ENCODE measurements at places on chromosomes 3 and 15.

DNA sequence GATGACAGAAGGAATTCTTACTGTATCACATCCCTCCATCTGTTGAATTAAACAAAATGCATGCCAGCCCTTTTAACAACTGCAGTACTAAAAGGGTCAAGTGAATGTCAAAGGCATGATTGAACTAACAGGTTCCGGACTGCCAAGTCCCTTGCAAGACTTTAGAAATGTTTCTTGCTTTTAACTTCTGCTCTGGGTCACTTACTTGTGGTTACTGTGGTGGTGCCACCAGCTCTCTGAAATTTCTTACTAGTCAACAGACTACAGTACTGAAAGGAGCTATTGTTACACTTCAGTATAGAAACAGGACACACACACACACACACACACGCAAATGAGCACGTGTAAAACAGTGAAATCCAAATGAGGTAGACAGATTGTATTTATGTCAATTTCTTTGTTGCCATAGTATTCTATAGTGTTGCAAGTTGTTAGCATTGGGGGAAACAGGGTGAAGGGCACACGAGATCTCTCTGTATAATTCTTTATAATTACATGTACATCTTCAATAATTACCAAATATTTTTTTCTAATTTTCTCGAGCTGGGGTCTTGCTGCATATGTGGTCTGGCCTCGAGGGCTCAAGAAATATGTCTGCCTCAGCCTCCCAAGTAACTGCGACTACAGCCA lies 79.9 kb upstream of the SLC25A26 start:
- no peak for DNase-seq

DNA sequence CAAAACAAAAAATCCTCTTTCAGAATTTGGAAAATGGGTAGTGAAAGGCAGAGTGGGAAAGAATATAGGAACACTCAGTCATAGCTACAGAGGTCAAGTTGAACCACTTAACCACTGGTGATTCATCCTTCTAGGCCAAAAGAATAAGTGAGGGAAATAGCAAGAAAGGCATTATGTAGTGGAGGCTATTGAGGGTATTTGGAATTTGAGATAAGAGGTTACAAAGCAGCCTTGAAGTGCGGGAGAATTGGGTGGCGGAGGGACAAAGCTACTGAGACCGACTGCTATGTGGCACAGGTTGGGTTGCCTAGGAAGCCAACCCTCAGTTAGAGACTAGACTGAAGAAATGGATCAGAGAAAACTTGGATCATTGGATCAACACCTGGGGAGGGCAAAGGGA lies 109.5 kb downstream of the SYNPR start:
- DNase-seq, result peak; percentile 37

GRCh38 chr3:113552851-113553250 lies 20.5 kb downstream of the SIDT1 start:
- DNase-seq, result no peak

DNA sequence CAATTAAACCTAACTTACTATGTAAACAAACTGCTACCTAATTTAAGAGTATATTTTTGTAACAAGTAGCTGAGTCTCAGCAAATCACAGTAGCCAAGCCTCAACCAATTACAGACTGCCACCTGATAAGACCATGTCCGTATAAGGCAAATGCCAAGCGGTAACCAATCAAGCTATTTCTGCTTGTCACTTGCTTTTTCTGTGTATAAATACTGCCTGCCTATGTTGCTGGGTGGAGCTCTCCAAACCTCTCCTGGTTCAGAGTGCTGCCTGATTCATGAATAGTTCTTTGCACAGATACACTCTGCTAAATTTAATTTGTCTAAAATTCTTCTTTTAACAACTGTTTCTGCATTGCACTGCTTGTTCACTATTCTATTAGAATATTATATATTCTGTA lies 42.6 kb downstream of the ZNF148 start:
- DNase-seq, result no peak

DNA sequence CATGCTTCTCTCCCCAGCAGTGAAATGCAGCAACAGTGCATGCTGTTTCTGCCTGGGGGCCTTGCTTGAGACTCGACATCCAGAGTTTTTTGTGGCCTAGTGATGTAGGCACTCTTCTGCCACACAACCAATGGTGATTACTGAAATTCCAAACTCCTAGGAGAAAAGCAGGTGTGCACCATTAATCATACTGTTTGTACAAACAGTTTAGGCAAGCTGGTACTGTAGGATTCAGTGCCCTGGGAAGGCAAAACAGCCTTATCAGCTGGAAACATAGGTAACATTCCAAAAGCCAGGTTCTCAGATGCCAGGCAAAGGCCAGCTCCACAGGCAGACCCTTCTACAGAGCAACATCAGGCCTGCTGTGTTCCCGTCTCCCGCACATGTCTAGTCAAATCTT lies 17.5 kb upstream of the RBP1 start:
- no peak for DNase-seq

DNA sequence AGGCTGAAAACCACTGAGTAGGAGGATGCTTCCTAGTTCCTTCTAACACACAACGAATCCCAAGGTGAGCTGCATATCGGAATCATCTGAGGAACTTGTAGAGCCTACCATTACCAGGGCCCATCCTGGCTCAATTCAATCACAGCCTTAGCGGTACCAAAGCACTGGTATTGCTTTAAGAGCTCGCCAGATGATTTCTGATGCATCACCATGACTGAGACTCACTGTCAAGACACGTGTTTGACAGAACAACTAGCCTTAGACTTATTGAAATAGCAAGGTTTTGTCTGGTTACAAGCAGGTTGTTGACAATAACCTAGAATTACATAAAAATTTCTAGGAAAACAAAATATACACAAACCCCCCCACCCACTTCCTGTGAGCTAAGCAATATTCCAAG lies 68.5 kb downstream of the CBLB start:
- no peak for DNase-seq

DNA sequence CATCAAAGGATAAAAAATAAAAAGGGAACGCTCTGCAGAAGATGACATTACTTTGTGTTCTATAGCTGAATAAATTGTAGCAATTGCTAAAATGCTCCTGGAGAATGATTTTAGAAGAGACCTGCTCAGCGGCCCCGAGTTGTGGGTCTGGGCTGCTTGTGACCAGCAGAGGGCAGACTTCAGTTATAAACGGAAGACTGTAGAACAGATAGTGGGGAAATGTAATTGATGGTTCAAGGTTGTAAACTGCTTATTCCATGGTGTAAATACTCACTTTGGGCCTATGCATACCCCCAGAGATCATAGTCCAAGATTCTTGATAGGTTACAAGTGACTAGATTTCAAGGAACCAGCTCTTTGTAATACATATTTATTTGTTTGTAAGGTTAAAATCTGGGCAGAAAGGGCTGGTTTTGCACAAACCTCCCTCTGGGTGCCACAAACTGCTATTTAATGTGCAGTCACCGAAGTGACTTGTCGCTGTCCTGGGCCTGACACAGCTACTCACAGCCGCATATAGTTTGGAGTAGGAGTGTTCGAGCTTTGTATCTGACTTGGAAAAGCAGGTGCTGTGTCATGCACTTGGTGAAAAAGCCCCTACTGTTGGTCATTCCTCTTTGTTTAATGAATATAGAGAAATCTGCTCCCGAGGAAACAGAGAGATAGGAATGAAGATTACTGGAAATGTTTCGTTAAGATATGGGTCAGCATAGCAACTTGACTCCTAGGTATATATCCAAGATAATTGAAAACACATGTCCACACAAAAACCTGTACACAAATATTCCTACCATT lies 34.7 kb upstream of the NDUFB4 start:
- no peak for DNase-seq

- no peak for DNase-seq
Observed at GRCh38 chr3:195738274-195739044, 17.7 kb downstream of the MUC20 start.

- no peak for DNase-seq
Observed at GRCh38 chr3:185764980-185765370, 59.9 kb downstream of the IGF2BP2 start.

- DNase-seq, result no peak
Observed at GRCh38 chr15:94098921-94099573, 132.3 kb upstream of the MCTP2 start.

DNA sequence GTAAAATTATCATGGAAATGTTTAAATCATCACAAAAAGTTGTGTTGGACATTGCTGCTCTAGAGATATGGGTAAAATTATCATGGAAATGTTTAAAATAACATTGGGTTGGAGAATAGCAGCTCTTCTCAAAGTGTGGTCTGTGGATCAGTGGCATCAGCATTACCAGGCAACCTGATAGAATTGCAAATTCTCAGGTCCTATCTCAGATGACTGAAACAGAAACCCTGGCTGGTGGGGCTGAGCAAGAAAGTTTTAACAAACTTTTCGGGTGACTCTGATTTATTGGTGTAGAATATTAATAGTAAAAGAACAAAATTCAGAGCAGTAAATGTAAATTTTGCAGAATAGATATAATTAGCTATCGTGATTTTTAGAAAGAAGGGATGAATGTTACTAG lies 28.9 kb downstream of the NXPE3 start:
- no peak for DNase-seq

DNA sequence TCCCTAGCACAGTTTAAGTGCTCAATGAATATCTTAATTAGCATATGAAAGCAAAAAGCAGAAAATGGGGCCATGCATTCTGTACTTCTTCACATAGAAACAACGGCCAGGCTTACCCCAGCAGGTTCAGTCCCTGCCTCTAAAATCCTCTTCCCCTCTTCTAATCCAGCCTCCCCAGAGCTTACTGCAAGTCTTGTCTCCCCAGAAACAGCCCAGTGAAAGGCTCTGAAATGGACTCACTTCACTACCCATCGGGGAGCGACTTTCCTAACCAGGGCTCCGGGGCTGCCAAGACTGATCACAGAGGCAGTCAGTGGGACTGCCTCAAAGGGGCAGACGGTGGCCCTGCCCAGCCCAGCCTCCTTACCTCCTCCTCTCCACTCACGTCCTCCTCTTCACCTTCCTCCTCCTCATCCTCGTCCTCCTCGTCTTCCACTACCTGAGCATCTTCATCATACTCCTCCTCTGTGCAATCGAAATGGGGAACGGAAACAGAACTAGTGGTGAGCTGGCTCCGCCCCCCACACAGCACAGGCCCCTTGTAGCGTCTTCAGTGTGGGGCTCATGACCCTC lies 38.0 kb downstream of the ANP32A start:
- DNase-seq, result no peak

DNA sequence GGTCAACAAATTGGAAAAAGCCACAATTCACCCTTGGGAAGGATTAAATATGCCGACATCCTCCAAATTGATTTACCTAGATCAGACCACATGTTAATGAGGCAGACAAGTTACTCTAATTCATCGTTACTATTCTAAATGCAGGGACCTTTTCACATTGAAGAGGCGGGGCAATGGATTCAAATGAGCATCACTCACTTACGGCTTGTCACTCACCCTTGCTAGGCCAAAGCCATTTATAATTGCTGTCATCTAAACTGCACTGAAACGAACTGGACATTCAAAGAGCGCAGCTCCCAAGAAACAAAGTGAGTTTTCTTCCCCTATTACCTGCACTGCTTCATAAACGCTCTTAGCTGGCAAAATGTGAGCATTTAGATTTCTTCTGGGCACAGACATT lies 313.9 kb downstream of the WDR72 start:
- no peak for DNase-seq

DNA sequence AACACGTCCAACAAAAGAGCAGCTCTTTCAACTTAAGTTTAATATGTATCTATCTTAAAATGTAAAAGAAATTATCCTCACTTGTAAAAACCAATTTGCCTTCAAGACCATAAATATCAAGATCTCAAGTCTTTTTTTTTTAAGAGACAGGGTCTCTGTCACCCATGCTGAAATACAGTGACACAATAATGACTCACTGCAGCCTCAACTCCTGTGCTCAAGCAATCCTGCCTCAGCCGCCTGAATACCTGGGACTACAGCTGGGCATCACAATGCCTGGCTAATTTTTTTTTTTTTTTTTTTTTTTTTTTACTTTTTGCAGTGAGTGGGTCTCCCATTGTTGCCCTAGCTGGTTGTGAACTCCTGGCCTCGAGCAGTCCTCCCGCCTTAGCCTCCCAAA lies 26.0 kb downstream of the ACAP2 start:
- DNase-seq, result no peak

DNA sequence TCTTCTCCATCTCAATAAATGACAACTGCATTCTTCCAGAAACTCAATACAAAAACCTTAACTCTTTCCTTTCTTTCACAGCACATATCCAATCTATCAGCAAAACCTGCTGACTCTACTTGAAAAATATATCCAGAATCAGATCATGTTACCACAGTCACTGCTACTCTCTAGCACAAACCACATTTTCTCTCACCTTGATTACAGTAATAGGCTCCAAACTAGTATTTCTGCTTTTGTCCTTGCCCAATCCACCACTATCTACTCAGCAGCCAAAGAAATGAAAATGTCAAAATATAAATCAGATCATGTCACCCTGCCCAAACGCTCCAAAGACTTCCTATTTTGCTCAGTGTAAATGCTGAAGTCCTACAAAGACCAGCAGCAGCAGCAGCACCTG lies 15.2 kb downstream of the TMCC1 start:
- DNase-seq, result no peak

GRCh38 chr3:39808467-39809180 lies 785 bp upstream of the MYRIP start:
- DNase-seq, result no peak

DNA sequence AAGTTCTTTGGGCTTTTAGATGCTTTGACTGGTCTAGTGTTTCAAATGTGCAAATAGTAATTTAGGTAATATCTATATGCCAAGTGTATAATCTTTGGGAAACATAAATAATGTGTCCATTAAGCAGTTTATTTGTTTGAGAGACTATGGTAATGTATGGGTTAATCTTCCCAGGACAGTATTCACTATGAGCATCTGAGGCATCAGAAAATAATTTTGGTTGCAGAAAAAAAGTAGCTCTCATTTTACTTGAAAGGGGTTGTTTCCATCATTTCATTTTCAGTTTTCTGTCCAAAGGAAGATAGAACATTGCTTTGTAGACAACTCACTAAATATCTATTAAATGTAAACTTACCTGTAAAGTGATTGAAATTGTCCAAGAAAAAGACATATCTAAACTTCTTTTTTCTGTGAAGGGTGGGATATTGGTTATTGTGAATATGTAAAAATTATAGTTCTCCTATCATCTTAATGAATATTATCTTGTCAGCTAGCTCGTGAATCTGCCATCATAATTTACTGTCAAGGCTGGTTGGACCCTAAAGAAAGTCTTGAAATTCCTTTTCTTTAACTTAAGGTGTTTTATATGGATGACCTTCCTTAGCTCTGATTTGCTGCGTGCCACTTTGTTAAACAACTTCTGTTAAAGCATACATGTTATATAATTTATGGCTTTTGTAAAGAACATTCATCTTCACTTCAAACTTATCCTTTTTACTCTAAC lies 108.8 kb downstream of the EPHA3 start:
- peak; percentile 3 for DNase-seq

DNA sequence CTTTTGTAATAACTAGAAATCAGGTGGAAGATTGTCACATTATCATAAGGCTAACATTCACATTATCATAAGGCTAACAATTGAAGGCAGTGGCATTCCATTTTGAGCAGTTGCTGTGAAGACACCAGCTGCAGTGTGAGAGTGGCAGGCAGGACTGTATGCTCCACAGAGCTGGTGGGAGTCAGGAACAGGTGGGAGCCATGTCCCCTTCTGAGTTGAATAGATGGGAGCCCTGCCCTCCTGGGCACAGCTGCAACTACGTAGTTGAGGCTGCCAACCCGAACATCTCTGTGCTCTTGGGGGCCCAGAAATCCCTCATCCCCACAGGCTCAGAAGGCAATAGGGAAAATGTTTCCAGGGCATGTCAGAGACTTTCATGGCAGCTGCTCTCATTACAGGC lies 1627.6 kb downstream of the SI start:
- DNase-seq, result no peak

Measured in non-pigmented ciliary epithelial cell (primary cell).